A549 treated with DMSO at 1 μM for 4 hours (cell line): ENCODE measurements at places on chromosomes 5 and 9. TPM values are rescaled to one million over a fixed set of nuclear protein-coding genes. Genes with fewer than 3 reads are reported as not detected.

The PTPRD gene
- 0.09 to 0.56 TPM (median 0.36 TPM) in 5 replicates for total RNA-seq

The ABITRAM gene
- total RNA-seq: 20.7 to 22.7 TPM (median 22.0 TPM) in 5 replicates

The SLC46A2 gene
- total RNA-seq: not detected in 5 replicates

The NIPAL4 gene
- total RNA-seq: 10.1 to 16.2 TPM (median 11.0 TPM) in 5 replicates

The PHF24 gene
- total RNA-seq: 0.07 to 0.18 TPM (median 0.17 TPM) in 5 replicates

The BRINP1 gene
- 0.15 to 0.26 TPM (median 0.17 TPM) in 5 replicates for total RNA-seq

The N4BP3 gene
- total RNA-seq: 1.0 to 1.5 TPM (median 1.4 TPM) in 5 replicates
